ENCODE measurements at places on chromosomes 6 and 20.

GRCh38 chr6:29564875-29565274 is 5.3 kb upstream of the UBD start:
- DNase-seq = no peak

DNA sequence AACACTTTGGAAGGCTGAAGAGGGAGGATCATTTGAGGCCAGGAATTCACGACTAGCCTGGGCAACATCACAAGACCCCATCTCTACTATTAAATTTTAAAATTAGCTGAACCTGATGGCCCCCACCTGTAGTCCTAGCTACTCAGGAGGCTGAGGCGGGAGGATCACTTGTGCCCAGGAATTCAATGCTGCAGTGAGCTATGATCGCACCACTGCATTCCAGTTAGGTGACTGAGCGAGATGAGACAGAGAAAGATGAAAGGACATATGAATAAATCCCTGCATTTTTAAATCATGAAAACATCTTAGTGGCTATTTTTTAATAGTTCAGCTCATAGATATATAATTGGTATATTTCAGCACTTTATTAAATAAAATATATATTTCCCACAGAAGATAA is 93.8 kb downstream of the GPR63 start:
- no peak for DNase-seq

GRCh38 chr6:81204731-81205130 is 547.8 kb downstream of the TENT5A start:
- no peak for DNase-seq

DNA sequence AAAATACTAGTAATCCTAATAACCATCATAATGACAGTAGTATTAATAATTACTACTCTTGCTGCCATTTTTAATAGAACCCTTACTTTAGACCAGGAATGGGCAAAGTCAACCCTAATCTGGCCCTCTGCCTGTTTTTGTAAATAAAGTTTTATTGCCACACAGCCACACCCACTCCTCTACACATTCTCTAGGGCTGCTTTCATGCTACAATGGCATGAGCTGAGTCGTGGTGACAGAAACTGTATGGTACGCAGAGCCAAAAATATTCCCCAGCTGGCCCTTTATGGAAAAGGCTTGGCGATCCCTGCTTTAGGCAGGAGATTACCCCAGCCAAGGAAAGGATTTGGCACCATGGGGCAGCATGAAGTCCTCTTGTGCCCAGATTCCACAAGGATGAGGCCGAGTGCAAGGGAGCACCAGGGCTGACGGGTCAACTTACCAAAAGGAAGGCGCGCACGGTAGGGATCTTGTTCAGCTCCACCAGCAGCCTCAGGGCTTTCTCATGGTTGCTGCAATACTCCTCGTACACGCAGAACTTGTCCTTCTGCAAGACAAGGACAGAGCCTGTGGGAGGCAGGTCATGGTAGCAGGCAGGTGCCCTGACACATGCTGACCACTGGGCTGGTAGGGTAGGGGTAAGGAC is 93.6 kb downstream of the PREX1 start:
- no peak for DNase-seq

GRCh38 chr6:126118936-126119335 is 132.6 kb downstream of the TRMT11 start:
- DNase-seq = no peak

DNA sequence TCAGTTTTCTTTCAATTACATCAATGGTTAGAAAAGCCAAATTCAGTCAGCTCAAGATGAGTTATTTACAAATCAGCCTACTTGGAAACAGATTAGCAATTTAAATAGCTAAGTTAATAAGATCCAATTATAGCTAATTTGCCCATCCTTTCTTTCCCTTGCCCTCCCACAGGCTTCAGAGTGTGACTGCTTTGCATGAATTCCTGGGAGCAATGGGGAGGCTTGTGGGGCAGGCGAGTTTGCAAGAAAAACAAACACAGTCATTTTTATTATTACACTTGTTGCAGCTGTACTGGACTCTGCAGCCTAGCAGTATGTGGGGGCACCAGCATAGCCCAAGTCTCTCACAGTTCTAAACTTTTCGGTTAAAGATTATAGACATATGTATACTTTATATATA is 219.0 kb downstream of the NKAIN2 start:
- DNase-seq = no peak

GRCh38 chr6:50185006-50185405 is 135.3 kb upstream of the DEFB112 start:
- DNase-seq = no peak

GRCh38 chr6:95517568-95517967 is 59.8 kb upstream of the MANEA start:
- DNase-seq = no peak

DNA sequence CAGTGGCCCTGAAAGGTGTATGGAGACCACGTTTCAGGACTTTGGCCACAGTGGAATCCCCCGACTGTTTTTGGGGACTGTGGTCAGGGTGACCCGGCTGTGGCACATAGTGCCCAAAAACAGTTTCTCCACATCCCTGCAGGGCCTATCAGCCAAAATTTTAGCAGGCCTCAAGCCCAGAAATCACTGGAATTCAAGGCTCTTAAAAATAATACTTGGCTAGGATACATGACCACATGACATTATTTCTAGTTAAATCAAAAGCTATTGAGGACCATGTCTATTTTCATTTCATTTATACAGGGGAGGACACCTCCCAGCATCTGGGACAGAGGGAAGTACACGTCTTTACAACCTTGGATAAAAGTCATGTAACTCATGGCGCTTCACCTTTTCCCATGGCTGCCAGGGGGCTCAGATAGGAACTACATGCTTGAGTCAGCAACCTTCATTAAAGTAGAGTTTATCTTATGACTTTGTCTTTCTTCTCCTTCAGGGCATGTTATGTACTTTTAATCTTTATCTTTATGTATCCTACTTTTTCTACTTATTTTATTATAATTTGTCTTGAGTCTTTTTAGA is 70.8 kb upstream of the CD93 start:
- DNase-seq = no peak

GRCh38 chr6:52595796-52596130 is 18.9 kb upstream of the TRAM2 start:
- DNase-seq = no peak

DNA sequence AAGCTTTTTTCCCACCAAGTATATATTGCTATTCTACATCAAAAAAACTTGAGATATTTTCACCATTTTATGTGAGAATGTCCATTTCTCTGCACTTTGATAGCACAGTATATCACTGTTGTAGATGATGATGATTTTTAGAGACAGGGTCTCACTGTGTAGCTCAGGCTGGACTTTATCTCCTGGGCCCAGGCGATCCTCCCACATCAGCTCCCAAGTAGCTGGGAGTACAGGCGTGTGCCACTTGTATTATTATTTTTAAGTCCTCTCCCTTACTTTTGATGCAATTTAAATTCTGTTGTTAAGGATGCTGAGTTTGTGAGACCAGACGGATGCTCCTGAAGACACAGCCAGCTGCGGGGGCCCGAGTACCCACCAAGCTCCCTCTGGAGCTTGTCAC is 326.8 kb downstream of the QKI start:
- DNase-seq = no peak

DNA sequence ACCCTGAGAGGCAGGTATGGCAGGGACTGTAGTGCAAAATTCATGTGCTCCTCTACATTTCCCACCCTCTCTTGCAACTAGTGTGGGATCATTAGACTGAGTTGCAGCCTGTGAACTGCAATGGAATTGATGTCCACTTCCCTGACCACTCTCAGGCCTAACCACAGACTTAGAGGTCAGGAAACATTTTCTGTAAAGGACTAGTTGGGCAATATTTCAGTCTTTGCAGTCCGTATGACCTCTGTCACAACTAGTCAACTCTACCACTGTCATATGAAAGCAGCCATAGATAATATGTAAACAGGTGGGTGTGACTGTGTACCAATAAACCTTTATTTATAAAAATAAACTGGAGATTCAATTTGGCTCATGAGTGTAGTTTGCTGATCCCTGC is 134.4 kb upstream of the TOP1 start:
- DNase-seq = peak; percentile 14

DNA sequence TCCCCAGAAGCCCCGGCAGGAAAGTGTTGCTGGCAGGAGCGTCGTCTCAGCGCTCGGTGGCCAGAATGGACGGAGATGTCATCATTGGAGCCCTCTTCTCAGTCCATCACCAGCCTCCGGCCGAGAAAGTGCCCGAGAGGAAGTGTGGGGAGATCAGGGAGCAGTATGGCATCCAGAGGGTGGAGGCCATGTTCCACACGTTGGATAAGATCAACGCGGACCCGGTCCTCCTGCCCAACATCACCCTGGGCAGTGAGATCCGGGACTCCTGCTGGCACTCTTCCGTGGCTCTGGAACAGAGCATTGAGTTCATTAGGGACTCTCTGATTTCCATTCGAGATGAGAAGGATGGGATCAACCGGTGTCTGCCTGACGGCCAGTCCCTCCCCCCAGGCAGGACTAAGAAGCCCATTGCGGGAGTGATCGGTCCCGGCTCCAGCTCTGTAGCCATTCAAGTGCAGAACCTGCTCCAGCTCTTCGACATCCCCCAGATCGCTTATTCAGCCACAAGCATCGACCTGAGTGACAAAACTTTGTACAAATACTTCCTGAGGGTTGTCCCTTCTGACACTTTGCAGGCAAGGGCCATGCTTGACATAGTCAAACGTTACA is 817 bp downstream of the GRM1 start:
- no peak for DNase-seq

- DNase-seq = no peak
Measured at GRCh38 chr20:18005170-18005989, 36.6 kb downstream of the MGME1 start.

GRCh38 chr6:139186242-139186641 is 51.4 kb downstream of the HECA start:
- DNase-seq = no peak

DNA sequence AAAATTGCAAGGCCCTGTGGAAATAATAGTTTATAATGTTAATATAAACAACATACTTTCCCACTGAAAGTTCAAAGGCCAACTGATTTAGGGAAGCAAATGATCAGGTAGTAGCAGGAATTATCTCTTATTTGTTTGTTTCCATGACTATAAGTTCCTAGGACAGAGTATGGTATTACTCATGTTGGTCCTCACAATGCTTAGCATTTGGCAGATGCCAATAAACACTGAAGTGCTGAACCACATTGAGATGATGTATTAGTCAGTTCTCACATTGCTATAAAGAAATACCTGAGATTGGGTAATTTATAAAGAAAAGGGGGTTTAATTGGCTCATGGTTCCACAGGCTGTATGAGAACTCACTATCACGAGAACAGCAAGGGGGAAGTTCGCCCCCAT is 129.6 kb upstream of the NUP153 start:
- peak; percentile 2 for DNase-seq

- DNase-seq = peak; percentile 20
Measured at GRCh38 chr6:6750594-6751265, 162.2 kb downstream of the LY86 start.

GRCh38 chr6:43475516-43475915 is 1.9 kb upstream of the TJAP1 start:
- DNase-seq = no peak

DNA sequence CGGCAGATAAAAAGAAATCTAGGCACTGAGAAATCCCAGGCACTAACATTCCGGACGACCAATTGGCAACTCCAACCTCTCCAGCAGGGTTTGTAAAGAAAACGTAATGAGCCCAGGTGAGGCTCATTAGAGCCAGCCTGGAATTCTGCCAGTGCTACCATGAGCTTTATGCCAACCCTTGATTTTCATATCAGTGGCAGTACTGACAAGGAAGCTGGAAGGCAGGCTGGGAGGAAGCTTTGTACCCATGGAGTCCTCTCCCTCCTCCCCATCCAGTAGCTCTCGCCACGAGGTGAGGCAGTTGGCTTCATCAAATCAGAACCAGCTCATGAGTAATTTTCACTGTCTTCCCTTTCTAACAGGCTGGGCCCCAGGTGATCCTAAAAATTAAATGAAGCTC is 250.2 kb downstream of the ZNF217 start:
- DNase-seq = no peak

DNA sequence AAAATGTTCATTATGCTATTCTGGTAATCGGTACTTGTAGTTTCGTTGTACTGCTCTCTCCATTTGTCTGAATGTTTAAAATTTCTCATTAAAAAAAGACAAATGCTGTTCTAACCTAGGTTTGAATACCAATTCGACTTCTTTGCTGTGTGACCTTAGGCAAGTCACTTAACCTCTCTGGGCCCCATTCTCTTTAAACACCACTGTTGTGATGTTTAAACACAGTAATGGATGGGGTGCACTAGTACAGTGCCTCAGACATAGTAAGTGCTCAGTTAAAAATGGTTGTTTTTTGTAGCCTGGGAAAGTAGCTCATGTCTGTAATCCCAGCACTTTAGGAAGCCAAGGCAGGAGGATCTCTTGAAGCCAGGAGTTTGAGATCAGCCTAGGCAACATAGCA is 138.5 kb downstream of the MRPL14 start:
- no peak for DNase-seq

GRCh38 chr20:63023936-63024571 is 17.3 kb upstream of the BHLHE23 start:
- no peak for DNase-seq

DNA sequence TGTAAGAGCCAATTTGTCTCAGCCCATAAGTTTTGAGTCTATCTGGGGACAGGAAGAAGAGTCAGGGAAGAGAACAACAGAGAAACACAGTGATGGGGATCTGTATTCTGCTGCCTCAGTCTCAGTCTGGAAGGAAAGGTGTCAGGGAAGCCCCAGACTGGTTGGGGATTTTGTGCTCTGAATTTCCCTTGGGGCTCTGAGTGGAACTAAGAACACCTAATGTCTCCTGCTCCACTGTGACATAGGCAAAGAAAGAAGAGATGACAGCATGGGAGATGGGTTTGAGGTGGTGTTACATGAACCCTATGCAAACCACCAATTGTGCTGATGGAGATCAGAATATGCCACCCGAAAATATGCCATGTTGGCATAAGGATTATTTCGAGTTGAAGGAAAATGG is 139.5 kb upstream of the MYLIP start:
- DNase-seq = no peak

GRCh38 chr20:17629025-17629424 is 53.0 kb downstream of the RRBP1 start:
- no peak for DNase-seq

DNA sequence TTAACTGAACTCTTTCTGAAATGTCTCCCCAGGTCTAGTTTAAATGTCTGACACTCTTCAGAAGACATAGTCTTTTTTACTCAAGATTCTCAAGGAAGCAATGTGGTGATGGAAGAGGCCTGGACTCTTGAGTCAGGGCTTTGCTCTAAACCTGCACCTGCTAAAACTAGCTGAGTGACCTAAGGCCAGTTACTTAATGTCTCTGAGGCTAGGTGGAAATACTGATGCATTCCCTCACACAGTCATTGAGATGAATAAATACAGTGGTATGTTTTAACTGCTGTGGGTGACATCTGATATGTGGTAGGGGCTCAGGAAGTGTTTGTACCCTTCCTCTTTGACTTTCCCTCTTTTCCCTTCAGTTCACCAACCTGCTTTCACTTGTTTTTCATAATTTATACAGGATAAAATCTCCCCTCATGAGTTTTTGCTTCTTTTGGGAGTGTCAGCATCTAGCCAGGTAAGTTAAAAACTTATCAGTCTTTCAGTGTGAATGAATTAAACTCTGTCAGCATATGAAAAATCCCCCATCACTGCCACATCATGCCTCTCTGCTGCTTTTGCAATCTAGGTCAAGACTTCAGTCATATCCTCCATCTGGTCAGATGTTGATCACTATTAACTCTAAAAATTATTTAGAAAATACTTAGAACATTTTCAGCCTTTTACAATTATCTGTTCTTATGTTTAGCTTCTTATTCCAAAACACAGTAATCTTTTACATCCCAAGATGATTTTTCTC is 178.7 kb upstream of the TNFAIP3 start:
- no peak for DNase-seq
